ENCODE measurements at places on chromosomes 1 and 21. TPM values are rescaled to one million over a fixed set of nuclear protein-coding genes. Genes with fewer than 3 reads are reported as not detected.

DNA sequence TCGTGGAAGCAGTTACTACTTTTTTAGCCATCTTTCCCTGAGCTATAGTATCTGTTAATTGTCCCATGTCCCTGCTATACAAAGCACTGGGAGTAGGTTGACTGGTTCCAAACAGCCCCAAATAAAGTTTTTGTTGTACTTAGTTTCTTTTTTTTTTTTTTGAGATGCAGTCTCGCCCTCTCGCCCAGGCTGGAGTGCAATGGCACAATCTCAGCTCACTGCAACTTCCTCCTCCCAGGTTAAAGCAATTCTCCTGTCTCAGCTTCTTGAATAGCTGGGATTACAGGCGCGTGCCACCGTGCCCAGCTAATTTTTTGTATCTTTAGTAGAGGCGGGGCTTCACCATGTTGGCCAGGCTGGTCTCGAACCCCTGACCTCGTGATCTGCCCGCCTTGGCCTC, 3.3 kb downstream of the NCSTN start:
- H3K4me3 ChIP-seq, result no peak overlapping the region
- H3K4me1 ChIP-seq, result peaks cover 8% of the 10 kb centered on the region
- no peak for DNase-seq
- no peaks in the 10 kb centered on the region for H3K27me3 ChIP-seq
- no peak overlapping the region for H3K27ac ChIP-seq
- peaks cover 33% of the 10 kb centered on the region for H3K36me3 ChIP-seq

The NTMT2 gene
- not detected for total RNA-seq

DNA sequence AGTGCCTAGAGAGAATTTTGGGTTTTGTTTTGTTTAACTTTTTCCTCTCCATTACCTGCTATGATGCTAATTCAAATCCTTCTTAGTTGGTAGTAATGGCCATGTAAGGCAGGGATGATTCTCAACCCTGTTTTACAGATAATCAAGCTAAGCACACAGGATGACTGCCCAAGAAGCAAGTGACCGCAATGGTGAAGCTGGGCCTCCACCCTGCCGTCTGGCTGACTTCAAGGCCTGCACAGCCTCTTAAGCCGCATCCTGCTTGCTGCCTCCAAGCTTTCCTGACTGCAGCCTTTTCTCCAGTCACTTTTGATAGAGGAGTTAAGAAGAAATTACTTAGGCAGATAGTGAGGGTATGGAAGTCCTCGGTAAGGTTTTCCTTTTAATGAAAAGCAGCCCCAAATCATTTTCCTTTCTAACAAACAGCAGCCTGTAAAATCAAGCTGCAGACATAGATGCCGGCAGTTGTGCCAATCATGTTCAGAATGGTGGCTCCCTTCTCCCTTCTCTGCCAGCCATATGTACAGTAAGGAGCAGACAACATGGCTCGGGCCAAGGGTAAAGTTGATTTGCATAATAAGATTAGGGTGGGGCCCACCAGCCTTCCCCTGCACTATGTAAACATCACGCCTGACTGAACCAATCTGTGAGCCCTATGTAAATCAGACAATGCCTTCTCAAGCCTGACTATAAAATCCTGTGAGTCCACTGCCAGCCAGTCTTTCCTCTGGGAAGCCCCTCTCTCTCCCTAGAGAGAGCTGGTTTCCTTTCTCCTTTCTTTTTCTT, 8.8 kb upstream of the CTBS start:
- H3K27me3 ChIP-seq, result no peaks in the 10 kb centered on the region
- no peaks in the 10 kb centered on the region for H3K4me1 ChIP-seq
- H3K4me3 ChIP-seq, result no peak overlapping the region
- no peaks in the 10 kb centered on the region for H3K36me3 ChIP-seq
- H3K27ac ChIP-seq, result no peak overlapping the region

GRCh38 chr1:30847358-30847972, 61.1 kb downstream of the SDC3 start:
- H3K4me3 ChIP-seq, result no peak overlapping the region
- no peak overlapping the region for H3K27ac ChIP-seq
- no peaks in the 10 kb centered on the region for H3K36me3 ChIP-seq
- DNase-seq, result no peak

DNA sequence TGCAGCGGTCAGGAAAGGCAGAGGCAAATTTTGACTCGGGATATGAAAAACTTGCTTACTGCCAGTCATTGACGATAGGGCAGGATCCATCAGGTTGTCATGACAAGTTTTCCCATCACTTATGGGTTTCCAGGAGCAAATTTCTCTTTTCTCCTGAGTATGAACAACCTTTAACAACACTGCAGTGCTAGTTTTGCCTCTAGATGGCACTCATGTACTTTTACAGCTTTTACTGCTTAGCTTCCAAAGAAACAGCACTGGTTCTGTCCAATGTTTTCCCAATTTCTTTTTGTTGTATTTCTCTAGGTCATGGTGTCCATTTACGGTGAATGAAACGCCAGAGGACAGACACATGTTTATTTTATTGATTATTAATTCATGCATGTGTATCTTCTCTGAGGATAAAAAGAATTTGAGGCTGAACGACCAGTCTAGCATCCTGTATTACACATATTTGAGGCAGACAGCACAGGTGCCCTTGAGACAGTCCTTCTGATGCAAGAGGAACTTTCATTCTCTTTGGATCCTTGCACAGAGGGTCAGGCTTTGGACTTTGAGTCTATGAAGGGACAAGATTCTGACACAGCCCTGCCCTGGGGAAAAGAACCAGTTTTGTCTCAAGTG, 112.3 kb upstream of the TRABD2B start:
- DNase-seq, result no peak
- no peaks in the 10 kb centered on the region for H3K36me3 ChIP-seq
- no peak overlapping the region for H3K27ac ChIP-seq
- H3K4me1 ChIP-seq, result no peaks in the 10 kb centered on the region
- H3K4me3 ChIP-seq, result no peak overlapping the region

GRCh38 chr1:111967067-111967690, 22.3 kb downstream of the KCND3 start:
- H3K4me1 ChIP-seq, result no peaks in the 10 kb centered on the region
- no peaks in the 10 kb centered on the region for H3K27me3 ChIP-seq
- H3K36me3 ChIP-seq, result no peaks in the 10 kb centered on the region
- H3K4me3 ChIP-seq, result no peak overlapping the region

GRCh38 chr21:38322311-38322950, 65.6 kb downstream of the KCNJ15 start:
- no peak overlapping the region for H3K27ac ChIP-seq
- no peaks in the 10 kb centered on the region for H3K4me1 ChIP-seq
- DNase-seq, result no peak
- no peaks in the 10 kb centered on the region for H3K36me3 ChIP-seq
- no peak overlapping the region for H3K4me3 ChIP-seq
- no peaks in the 10 kb centered on the region for H3K27me3 ChIP-seq

The FAM167B gene
- total RNA-seq, result 6.1 TPM

The VN1R5 gene
- not detected for total RNA-seq

DNA sequence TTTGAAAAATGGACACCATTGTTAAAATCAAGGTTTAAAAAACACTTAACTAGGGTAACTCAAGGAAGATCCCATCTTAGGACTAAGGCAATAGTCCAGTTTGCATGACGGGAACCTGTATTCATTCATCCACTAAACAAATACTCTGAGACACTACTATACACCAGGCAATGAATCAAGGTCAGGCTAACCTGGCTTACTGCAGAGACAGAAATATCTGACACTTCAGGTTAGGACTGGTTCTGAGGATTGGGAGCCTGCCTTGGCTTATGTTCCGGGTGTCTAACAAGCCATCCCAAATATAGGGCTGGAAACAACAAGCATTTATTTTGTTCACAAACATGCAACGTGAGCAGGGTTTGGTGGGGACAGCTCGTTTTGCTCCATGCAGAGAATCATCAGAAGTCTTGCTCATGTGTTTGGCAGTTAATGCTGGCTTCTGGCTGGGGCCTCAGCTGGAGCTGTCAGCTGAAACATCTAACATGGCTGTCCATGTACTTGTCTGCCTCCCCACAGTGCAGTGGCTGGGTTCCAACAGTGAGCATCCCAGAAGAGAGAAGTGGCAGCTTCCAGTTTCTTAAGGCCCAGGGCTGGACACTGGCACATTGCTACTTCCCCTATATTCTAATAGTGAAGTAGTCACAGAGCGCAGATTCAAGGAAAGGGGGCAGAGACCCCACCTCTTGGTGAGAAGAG, 37.0 kb upstream of the CAMK1G start:
- no peak overlapping the region for H3K4me3 ChIP-seq
- no peak overlapping the region for H3K27ac ChIP-seq
- H3K4me1 ChIP-seq, result no peaks in the 10 kb centered on the region
- no peak for DNase-seq
- H3K36me3 ChIP-seq, result no peaks in the 10 kb centered on the region

GRCh38 chr1:182563095-182563494, 26.0 kb downstream of the RNASEL start:
- H3K27ac ChIP-seq, result no peak overlapping the region
- no peaks in the 10 kb centered on the region for H3K4me1 ChIP-seq
- no peaks in the 10 kb centered on the region for H3K36me3 ChIP-seq
- no peaks in the 10 kb centered on the region for H3K27me3 ChIP-seq

The RCAN3 gene
- total RNA-seq, result 2.6 TPM

GRCh38 chr1:151739590-151740355, 18.5 kb downstream of the RIIAD1 start:
- H3K27ac ChIP-seq, result no peak overlapping the region
- DNase-seq, result no peak
- H3K4me3 ChIP-seq, result no peak overlapping the region
- H3K4me1 ChIP-seq, result no peaks in the 10 kb centered on the region
- no peaks in the 10 kb centered on the region for H3K36me3 ChIP-seq

The LENEP gene
- total RNA-seq, result not detected

DNA sequence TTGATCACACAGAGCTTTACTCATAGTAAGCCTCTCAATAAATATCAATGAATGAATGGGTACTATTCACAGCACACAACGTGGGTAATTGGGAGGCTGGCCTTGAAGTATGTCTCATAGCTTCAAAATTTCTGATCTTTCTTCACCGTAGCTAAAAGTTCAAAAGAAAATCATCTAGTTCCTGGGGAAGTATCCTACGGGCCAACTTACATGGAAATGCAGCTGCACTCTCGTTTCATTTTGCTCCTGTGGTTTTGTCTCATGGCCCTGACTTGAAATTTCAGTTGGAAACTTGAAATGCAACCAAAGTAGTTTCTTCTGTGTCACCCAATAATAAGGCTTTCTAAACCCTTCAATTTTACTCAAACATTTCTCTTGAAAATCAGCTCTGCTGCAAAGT, 76.1 kb upstream of the CNIH3 start:
- no peaks in the 10 kb centered on the region for H3K27me3 ChIP-seq
- H3K36me3 ChIP-seq, result no peaks in the 10 kb centered on the region
- no peaks in the 10 kb centered on the region for H3K4me1 ChIP-seq
- no peak for DNase-seq
- H3K4me3 ChIP-seq, result no peak overlapping the region
- no peak overlapping the region for H3K27ac ChIP-seq

DNA sequence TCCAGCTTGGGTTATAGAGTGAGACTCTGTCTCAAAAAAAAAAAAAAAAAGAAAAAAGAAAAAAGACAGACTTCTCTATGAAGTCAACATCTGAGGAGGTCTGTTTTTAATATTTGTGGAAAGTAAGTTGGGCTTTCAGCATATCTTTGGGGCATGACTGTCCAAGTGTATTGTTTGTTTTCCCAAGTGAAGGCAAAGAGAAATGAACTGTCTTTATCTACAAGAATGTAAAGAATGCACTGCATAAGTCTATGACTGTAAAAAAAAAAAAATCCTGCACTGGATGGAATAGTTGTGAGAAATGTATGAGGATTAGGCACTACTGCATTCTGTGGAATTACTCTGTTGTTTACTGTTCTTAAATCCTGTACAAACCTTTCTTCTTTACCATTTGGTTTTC, 45.6 kb upstream of the TMEM61 start:
- no peak for DNase-seq
- no peaks in the 10 kb centered on the region for H3K4me1 ChIP-seq
- no peaks in the 10 kb centered on the region for H3K36me3 ChIP-seq

DNA sequence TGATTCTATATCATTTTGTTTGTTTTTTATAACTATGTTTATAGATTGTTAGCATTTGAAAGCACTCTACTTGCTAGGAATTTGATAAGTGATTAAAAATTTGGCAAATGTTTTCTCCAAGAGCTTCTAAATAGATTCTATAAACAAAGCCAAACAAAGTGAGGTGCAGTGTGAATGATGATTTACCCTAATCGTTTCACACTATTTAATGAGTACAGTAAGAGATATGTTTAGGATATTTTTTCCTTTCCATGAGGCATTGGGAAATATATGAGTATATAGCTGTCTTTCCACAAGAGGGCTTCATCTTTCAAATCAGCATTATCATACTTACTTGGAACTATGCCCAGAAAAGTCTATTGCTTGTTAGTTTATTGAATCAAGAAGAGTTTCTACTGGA, 277.0 kb upstream of the BRINP3 start:
- DNase-seq, result no peak
- no peak overlapping the region for H3K27ac ChIP-seq
- H3K27me3 ChIP-seq, result no peaks in the 10 kb centered on the region
- H3K36me3 ChIP-seq, result no peaks in the 10 kb centered on the region

- no peak for DNase-seq
- no peak overlapping the region for H3K4me3 ChIP-seq
- no peak overlapping the region for H3K27ac ChIP-seq
- no peaks in the 10 kb centered on the region for H3K4me1 ChIP-seq
Measured at GRCh38 chr1:245991266-245991665, 515.8 kb downstream of the SMYD3 start.

GRCh38 chr21:20996421-20997310, 1.5 kb upstream of the NCAM2 start:
- DNase-seq, result no peak
- H3K27ac ChIP-seq, result no peak overlapping the region

- H3K4me3 ChIP-seq, result no peak overlapping the region
- no peak overlapping the region for H3K27ac ChIP-seq
- peaks cover 5% of the 10 kb centered on the region for H3K4me1 ChIP-seq
- no peak for DNase-seq
- H3K27me3 ChIP-seq, result no peaks in the 10 kb centered on the region
Measured at GRCh38 chr1:208074353-208074752, 163.4 kb upstream of the CD34 start.

All from thoracic aorta (tissue), 2 donors.